RPMI8226 (cell line): ENCODE measurements at places on chromosomes 1 and 21.
A peak's percentile ranks its signal among the peaks of the same experiment; 100 is the strongest.

GRCh38 chr1:213003256-213003655, 12.4 kb downstream of the ANGEL2 start:
- DNase-seq, result no peak

DNA sequence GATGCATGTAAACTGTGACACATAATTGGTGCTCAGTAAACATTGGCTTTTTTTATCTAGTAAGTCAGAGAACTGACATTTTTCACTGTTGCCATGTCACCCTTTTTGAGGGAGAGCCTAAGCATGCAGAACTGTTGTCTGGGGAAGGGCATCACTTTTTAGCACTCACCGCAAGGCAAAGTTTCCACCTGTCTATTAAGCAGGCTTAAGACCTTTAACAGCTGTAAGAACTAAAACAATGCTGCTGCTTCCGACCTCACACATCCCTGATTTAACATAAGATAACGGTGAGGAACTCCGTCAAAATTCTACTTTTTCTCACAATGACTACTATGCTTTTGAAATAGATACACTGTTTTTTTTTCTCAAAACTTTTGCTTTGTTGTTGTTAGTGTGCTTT, 554.8 kb downstream of the NUF2 start:
- DNase-seq, result no peak

- DNase-seq, result no peak
These were observed 79.8 kb downstream of the AXDND1 start for GRCh38 chr1:179445593-179445992.

GRCh38 chr1:218752126-218752525, 407.0 kb downstream of the TGFB2 start:
- DNase-seq, result no peak

GRCh38 chr21:41338455-41338854, 21.9 kb downstream of the FAM3B start:
- no peak for DNase-seq

DNA sequence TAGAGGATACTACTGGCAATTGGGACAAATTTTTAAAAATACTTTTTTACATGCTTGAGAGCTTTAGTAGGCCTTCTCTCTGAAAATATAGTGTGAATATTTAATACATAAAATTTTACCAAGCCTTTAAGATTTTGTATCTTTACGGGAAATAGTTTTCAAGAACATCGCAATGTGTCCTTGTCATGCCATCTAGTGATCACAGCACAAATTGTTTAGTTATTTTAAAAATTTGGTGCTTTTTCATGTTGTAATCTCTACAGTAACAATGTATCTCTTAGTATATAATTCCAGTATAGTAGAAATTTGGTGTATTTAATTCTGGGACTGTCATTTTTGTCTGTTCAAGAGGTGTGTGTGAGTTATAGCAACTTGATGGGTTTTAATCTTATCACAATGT, 6.7 kb downstream of the CDC7 start:
- no peak for DNase-seq

DNA sequence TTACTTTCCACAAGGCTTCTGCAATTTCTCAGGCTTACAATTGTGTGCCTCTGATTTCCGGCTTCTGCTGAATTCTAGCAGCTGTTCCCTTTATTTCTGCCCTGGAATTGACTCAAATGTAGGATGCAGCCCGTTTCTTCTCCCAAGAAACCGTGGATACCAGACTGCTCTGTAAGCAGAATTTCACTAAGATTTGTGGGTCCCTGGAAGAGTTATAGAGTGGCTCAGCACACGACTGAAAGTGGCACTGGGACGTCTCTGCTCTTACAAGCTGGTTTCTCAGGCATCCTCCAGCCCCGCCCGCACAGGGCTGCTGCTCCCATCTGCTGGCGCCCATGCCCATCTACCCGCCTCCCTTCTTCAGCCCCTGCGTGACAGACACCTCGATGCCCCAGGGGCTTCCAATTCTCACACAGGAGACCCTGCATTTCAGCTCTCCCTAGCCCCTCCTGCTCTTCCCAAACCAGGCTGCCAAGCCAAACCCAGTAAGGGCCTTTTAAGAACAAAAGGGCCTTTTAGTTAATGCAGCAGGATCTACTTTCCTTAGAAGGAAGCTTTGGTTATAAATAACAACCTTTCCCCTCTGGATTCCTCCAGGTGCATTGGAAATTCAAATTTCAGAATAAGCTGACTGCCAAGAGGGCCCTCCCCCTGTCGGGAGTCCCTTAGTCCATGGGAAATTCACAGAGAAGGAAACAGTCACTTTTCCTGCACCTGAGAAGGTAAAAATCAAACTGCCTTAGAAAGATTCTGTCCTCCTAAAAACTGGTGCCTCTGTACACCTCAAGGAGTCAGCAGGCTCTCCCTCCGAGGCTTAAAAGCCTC, 45.4 kb upstream of the TENT5B start:
- DNase-seq, result peak; percentile 28

- no peak for DNase-seq
These were observed 20.7 kb downstream of the IL10RB start for GRCh38 chr21:33286600-33287456.

GRCh38 chr1:29414086-29414485, 177.8 kb downstream of the PTPRU start:
- no peak for DNase-seq

- DNase-seq, result no peak
These were observed 32.9 kb upstream of the CSF1 start for GRCh38 chr1:109877776-109878175.

GRCh38 chr1:39258146-39258924, 53.8 kb downstream of the MACF1 start:
- DNase-seq, result peak; percentile 64

DNA sequence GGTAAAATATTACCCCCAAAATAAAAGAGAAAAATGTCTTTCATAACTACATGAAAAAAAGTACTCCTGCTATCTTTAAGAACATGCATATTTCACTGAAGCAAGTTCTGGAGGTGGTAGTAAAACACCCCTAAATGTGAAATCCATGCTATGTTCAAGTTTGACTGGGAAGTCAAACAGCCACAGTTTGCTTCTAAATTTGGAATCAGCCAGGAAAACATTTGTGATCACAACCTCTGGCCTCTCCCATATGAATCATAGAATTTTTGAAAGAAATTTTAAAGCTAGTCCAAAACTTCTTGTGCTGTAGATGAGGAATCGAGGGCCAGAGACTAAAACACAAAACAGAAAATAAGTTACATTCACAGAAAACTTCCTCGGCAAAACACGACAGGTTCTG, 6.6 kb downstream of the SORT1 start:
- DNase-seq, result no peak

GRCh38 chr1:23742670-23743286, 493 bp upstream of the ELOA start:
- no peak for DNase-seq

- no peak for DNase-seq
These were observed 10.5 kb downstream of the MTX1 start for GRCh38 chr1:155218854-155219591.

- DNase-seq, result no peak
These were observed 704 bp downstream of the WDR4 start for GRCh38 chr21:42878678-42878992.

DNA sequence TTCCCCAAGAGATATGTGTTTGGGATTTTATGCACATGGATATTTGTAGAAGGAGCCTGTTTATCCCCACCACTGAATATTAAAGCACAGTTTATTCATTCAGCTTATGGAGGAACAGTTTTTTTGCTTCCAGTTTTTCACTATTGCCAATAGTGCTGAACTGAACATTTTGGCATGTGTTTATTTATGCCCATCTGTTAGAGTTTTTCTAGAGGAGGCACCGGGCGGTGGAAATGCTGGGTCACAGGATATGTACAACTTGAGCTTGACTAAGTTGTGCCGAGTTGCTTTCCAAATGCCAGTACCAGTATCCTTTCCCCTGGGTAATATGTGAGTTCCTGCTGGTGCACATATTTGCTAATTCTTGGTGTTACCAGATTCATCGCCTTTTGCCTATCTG, 111.3 kb downstream of the GREM2 start:
- no peak for DNase-seq

- DNase-seq, result no peak
These were observed 14.7 kb downstream of the KIAA1614 start for GRCh38 chr1:180927348-180927747.

- no peak for DNase-seq
These were observed 648.3 kb downstream of the KIF26B start for GRCh38 chr1:245802941-245803665.

DNA sequence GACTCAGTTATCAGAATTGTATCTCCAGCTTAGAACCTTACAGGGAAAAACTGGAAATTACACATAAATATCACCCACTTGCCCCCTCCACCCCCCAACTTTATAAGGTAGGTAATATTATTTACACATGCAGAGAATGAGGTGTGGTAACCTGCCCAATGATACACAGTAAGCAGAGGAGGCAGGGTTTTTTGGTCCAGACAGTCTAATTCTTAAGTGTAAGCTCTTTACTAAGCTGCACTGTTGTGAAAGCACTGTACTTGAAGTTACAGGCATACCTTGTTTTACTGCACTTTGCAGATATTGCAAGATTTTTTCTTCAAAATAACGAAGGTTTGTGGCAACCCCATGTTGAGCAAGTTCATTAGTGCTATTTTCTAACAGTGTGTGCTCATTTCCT, 24.8 kb upstream of the MYOCOS start:
- no peak for DNase-seq

GRCh38 chr1:226820941-226821718, 49.3 kb upstream of the PSEN2 start:
- no peak for DNase-seq

- no peak for DNase-seq
These were observed 1.7 kb downstream of the LIN28A start for GRCh38 chr1:26412180-26412840.

GRCh38 chr1:240524356-240525069, 87.4 kb downstream of the GREM2 start:
- DNase-seq, result no peak

- no peak for DNase-seq
These were observed 48.2 kb downstream of the MEGF6 start for GRCh38 chr1:3563125-3563524.

DNA sequence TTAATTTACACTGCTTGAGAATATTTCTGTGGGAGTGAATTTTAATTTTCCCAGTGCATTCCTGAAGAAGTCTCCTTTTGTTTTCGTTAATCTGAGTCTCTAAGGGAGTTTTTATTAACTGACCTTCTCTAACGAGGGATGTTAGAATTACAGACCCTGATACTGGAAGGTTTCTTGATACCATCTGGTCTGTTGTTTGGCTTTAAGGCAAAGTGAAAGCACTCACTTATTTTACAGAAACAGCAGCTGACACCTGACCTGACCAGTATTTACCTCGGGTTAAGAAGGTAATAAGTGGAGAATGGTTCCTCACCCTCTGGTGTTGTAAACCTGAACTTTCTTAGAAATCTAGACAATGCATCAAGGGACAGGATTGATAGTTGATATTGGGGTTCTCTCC, 12.4 kb downstream of the CDC14A start:
- no peak for DNase-seq

DNA sequence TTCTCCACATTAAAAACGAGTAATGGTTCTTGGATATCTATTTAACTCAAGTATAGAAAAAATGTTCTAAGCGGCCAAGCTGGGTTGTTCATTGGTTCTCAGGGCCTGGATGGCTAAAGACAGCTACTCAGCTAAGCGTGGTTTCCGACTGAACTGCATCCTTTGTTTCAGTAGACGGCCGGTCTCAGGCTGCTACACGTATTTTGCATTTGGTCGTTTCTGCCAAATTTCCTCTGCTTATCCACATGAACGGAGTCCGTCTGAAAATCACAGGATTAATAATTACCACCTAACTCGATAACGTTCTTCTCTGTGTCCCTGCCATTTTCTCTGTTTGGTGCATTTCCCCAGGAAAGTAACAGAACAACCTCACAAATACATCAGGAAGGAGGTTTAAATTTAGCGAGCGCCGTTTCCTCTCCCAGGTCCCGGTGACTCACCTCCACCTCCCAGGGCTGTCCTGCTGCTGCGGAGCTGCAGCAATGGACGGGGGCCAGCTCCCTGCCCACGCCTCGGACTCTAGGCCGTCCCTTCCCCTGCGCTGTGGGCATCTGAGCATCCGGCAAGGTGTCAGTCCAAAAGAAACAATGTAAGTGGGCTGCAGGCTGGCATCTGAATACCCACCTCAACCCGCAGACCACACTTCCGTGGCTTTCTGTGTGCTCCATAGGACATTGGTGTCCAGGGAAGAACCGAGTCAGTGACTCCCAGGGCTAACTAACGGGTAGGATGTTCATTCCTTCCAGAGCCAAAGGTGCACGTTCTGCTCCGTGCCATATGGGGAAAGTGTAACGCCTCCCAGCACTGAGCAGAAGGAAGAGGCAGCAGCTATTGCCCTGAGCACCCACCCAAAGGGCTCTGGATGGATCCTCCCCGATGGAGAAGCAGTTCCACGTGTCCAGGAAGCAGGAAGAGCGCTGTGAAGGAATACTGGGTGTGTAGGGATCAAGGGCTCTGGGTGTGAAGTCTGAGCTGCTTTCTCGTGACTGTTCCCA, 4.1 kb upstream of the GABRD start:
- DNase-seq, result no peak

- DNase-seq, result no peak
These were observed 36.2 kb upstream of the ACTRT2 start for GRCh38 chr1:2985067-2985561.

GRCh38 chr1:53725238-53725689, 13.7 kb downstream of the GLIS1 start:
- DNase-seq, result no peak

DNA sequence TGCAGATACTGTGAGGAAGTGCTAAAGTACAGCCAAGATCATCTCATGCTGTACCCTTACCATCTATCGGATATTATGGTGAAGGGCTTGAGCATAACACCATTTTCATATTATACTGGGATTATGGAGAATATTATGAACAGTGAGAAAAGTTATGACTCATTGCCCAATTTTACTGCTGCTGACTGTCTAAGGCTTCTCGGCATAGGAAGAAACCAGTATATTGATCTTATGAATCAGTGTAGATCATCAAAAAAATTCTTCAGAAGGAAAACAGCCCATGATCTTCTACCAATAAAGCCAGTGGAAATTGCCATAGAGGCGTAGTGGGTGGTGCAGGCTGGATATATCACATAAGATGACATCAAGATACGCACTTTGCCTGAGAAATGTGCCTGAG, 47.7 kb downstream of the PPIAL4G start:
- DNase-seq, result no peak

DNA sequence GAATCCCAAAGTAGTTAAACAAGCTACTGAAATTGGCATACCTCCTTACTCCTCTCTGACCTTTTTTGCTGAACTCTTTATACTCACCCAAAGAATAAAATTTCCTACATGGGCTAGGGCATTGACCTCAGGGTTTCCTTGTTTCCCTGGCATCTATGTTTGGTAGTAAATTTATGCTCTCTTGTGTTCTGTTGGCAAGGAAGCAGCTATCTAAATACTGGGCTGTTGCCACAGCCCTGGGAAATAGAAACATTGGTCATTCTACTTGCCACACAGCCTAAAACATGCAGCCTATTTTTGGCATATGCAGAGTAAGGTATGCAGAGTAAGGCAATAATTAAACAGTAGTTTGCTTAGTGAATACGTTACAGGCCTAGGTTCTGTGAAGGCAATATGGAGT, 351.4 kb downstream of the HLX start:
- DNase-seq, result no peak

GRCh38 chr1:178500091-178500770, 3.5 kb upstream of the CLEC20A start:
- no peak for DNase-seq

- DNase-seq, result no peak
These were observed 116.4 kb downstream of the SIM2 start for GRCh38 chr21:36815284-36815683.

- DNase-seq, result no peak
These were observed 224.9 kb downstream of the BACH1 start for GRCh38 chr21:29523646-29524045.
